ENCODE measurements at places on chromosomes 4 and X.

GRCh38 chrX:41095908-41096307 is 10.7 kb downstream of the USP9X start:
- DNase-seq: no peak

GRCh38 chrX:14124562-14124961 is 94.9 kb upstream of the GEMIN8 start:
- DNase-seq: no peak

GRCh38 chr4:139453041-139453370 is 915 bp upstream of the RAB33B start:
- no peak for DNase-seq

- no peak for DNase-seq
These were observed 630.7 kb upstream of the ZFP42 start for GRCh38 chr4:187364851-187365250.

DNA sequence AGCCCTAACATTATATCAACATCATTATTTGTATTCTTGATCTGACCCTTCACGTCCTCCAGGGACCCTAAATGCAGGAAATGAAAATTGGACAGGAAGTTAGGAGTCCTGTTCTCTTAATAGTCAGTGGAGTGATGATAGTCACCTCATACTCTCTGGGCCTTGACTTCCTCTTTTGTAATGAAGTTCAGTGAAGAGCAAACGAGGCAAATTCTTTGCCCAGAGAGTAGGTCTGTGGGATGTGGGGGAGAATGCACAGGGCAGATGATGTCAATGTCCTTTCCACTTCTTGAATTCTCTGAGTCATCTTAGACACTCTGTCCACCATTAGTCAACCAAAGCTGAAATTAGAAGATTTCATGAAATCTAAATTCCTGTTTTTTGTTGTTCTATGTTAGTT is 17.1 kb upstream of the GPRIN3 start:
- no peak for DNase-seq

DNA sequence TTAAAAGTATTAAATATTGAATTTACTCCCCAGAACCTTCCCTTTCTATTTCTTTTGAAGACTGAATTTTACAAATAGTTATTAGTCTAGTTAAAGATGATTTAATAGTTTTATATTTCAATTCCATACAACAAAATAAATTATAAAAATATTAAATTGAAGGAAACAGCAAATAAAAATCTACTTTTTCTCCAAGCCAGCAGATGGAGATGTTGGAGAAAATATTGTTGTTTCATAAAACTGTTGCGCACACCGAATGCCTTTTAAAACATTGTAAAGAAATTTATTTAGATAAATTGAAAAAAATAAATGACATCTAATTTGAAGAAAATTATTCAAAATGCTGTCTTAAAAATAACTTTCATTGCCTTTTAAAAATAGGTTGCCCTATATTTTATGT is 5.5 kb downstream of the GRIA2 start:
- DNase-seq: no peak

- DNase-seq: no peak
These were observed 4.9 kb downstream of the SMR3A start for GRCh38 chr4:70365479-70365878.

DNA sequence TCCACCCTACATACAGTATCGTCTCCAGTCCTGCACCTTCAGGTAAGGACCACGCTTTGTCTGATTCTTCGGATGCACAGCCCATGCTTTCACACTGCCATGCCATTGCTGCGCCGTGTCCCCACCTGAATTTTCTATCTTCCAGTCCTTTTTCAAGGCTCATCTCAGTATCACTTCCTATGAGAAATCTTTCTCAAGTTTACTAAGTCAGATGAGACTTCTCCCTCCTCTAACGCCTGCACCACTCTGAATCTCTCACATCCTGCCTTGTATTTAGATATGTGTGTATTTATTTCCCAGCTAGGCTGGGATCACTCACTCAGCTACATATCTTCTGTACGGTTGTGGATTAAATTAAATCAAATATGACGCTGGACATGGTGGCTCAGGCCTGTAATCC is 116.8 kb downstream of the SMIM20 start:
- DNase-seq: no peak

GRCh38 chrX:123267220-123267619 is 83.1 kb downstream of the GRIA3 start:
- DNase-seq: no peak

- DNase-seq: no peak
These were observed 32.9 kb downstream of the USP9X start for GRCh38 chrX:41118156-41118555.

DNA sequence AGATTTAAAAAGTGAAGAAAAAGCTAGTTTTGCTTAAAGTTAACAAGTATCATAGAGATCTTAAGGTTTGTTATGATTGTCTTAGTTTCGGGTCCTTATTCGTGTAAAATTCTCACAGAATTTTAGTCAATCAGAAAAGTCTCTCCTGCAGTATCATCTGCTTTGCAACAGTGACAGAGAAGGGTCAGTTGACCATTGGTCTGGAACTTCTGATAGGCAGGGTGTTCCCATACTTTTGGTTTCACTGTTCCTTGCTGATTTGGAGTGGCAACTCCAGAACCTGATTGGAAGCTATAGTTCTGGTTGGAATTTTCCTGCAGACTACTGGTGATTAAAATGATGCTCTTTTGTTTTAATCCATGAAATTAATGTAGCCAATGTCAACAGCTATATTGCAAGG is 1.8 kb downstream of the IL15 start:
- DNase-seq: no peak

DNA sequence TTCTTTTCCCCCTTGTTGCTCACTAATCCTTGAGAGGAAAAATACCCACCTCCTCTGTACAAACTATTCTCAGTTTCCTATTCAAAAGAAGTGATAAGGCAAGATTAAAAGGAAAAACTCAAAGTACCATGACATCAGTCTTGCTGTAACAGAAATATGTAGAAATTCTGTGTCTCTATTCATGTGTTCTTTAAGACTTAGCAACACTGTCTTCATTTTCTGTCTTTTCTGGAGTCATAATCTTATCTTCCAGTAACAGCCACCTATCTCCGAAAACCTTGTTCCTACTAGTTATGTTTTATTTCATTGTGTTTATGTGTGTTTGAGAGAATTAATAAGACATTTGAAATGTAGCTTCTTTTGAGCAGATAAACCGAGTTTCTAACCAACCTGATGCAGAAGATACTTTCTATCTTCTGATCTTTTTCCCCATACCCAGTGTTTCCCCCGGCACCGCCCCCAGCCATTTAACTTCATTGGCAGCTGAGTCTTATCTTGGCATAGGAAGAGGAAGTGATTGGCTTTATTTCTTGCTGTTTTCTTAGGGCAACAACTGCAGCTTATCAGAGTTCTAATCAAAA is 8.0 kb downstream of the FAM241A start:
- no peak for DNase-seq

- DNase-seq: no peak
These were observed 977 bp upstream of the RBBP7 start for GRCh38 chrX:16870862-16871815.

- DNase-seq: no peak
These were observed 23.6 kb upstream of the VAMP7 start for GRCh38 chrX:155857561-155857960.

- DNase-seq: no peak
These were observed 91.7 kb downstream of the PPP1R2C start for GRCh38 chrX:42686296-42686695.

DNA sequence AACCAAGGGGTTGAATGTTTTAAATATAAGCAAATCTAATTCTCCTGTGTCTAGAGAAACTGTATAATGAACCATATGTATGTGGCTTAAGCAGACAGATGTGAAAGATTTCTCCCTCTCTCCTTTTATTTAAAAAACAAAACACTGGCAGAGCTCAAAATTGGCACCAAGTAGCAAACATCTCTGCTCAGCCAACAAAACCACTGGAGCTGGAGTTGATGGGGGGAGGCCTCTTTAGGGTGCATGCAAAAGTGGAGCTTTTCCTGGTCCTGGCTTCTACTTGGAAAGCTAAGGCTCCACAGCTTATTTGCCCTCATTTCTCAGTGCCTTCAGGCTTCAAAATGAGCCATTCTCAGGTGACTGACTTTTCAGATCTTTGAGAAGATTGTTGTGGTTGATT is 95.6 kb downstream of the REPS2 start:
- DNase-seq: no peak

DNA sequence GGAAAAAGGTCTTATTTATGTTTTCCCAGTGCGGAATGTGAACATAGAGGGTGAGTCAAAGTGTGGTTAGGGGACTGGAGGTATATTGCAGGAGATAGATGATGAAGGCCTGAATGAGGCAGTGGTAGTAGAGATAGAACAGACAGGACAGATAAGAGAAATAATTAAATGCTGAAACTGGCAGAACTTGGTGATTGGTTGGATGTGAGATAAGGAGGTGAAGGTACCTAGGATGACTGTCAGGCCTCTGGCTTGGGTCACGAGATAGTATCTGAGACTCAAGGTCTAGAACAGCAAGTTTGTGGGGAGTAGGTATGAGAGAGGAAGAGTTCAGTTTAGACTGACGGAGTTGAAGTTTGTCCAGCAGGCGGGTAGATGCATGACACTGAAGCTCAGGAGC is 3.5 kb downstream of the MND1 start:
- DNase-seq: no peak

DNA sequence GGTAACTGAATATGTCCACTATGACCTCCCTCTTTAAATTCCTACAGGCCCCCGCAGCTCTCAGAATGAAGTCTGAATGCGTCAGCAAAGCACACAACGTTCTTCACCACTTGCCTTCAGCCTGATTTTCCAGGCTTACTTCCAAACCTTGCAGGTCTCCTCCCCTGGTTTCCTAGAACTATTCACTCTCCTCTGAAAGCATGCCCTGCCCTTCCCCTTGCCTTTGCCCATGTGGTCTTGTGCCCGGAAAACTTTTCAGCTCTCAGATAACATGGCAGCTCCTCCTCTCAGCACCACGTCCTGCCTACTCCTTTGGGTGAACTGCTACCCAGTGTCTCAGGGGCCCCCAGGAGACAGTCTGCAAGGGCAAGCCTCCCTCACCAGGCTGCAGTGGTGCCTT is 268.5 kb upstream of the LDB2 start:
- no peak for DNase-seq

DNA sequence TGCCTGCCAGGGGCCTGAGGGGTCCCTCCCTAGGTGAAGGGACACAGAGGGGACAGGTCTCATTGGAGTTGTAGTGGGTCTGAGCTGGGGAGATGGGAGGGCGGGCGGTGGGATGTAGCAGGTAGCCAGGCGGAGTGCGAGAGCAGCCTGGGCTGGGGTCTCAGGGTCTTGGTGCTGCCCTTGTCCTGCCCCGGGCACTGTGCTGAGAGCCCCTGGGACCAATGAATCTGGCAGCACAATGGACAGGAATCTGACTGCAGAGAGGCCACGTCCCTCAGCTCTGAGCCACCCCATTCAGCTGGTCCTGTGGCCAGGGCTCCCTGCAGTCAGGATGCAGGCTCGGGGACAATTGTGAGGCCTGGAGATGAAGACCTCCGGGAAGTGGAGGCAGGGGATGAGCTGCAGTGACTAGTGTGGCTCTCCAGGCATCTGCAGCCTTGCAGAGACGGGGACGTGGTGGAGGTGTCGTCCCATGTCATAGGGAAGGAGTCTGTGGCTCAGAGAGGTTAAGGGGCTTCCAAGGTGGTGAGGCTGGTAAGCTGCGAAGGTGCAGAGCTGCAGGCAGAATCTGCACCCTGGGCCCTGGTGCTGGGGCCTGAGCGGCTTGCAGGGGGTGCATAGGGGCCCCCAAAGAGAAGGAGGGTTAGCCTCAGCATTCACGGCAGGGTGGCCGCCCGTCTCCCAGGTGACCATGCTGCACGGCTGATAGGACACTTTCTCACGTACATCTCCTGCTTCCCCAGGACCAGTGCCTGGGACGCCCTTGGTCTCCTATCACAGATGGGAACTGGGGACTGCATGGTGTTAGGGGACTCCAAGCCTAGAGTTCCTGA is 20.6 kb downstream of the NSG1 start:
- DNase-seq: no peak

GRCh38 chr4:26281881-26282280 is 38.9 kb upstream of the RBPJ start:
- DNase-seq: no peak

- no peak for DNase-seq
These were observed at the start of gene GPR173 for GRCh38 chrX:53048169-53049126. TSS of gene GPR173 (plus strand) at chrX:53048789. CDS start at chrX:53076622, 27,833 bp downstream.

- no peak for DNase-seq
These were observed 1467.2 kb downstream of the RPA4 start for GRCh38 chrX:98350940-98351339.

GRCh38 chr4:89661173-89661899 is 175.6 kb downstream of the SNCA start:
- DNase-seq: no peak

DNA sequence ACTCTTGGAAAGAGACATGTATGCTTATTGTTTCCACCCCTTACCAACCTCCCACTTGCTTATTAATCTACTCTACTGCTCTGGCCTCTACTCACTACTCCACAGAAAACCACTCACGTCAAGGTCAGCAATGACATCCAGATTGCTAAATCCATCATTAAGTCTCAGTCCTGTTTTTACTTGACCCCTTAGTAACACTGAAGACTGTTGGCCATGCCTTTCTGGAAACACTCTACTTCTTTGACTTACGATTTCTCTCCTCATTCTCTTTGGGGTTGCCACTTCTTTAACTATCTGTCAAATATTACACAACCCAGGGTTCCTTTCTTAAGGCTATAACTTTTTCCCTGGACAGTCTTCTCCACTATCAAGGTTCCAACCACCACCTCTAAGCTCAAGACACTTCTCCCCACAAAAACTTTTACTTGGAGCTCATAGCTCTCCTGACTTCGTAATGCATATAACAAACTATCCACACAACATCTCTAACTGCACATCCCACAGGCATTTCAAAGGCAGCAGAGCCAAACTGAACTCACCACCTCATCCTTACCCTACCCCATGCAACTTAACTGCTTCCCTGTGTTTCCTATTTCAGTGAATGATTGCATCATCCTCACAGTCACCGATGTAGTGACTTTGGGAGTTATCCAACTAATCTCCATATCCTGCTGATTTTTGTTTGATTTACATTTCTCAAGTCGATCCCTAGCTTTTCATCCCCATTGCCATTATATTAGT is 15.8 kb upstream of the MAGEA4 start:
- no peak for DNase-seq

- DNase-seq: no peak
These were observed at the start of gene DOK7 for GRCh38 chr4:3462790-3463415. TSS of gene DOK7 (plus strand) at chr4:3463306. CDS start at chr4:3463376, 70 bp downstream.

- DNase-seq: no peak
These were observed 28.8 kb downstream of the HHIP start for GRCh38 chr4:144674711-144675110.

DNA sequence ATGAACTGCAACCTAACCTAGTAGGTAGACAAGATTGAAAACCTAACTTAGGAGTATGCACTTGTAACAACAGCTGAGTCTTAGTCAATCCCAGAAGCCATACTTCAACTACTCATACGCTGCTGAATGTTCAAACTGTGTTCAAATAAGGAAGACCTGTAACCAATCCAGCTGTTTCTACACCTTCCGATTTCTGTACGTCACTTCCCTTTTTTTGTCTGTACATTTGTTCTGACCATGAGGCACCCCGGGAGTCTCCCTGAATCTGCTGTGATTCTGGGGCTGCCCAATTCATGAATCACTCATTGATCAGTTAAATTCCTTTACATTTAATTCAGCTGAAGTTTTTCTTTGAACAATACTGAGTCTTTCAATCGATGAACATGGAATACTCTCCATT is 89.5 kb downstream of the BMP3 start:
- no peak for DNase-seq

GRCh38 chr4:90118527-90119195 is 8.5 kb upstream of the CCSER1 start:
- no peak for DNase-seq

- DNase-seq: no peak
These were observed 271.6 kb upstream of the ARSJ start for GRCh38 chr4:114251020-114251419.

GRCh38 chrX:32289356-32289755 is 922.0 kb downstream of the DMD start:
- no peak for DNase-seq

Measured in NCI-H187 treated with DMSO at 0.1 percent for 48 hours (cell line).